Nucleus accumbens (tissue), 56 donors: ENCODE measurements at places on chromosomes 3 and 15.

GRCh38 chr15:96374499-96374898, 44.0 kb downstream of the NR2F2 start:
- no peak for DNase-seq

GRCh38 chr3:14179114-14179465, 473 bp downstream of the LSM3 start:
- no peak for DNase-seq

GRCh38 chr3:132595014-132595413, 2.1 kb upstream of the ACKR4 start:
- DNase-seq: no peak

DNA sequence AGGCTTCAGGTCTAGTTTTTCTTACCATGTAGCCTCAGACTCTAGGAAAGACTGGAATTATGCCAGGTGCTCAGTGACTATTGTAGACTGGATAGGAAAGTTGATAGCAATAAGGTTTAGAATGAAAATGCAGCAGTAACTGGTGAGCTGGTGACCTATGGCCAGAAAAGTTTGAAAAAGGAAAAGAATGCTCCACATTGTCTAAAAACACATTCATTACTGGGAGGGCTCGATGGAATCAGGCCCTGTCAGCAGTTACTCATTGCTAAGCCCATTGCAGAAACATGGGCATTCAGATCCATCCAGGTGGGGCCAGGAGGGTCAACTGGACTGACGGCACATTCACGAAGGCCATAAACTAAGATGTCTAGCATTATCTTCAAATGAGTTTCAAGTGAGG, 8.7 kb upstream of the MBNL1 start:
- no peak for DNase-seq

GRCh38 chr15:101608201-101608600, 44.0 kb downstream of the TM2D3 start:
- no peak for DNase-seq

DNA sequence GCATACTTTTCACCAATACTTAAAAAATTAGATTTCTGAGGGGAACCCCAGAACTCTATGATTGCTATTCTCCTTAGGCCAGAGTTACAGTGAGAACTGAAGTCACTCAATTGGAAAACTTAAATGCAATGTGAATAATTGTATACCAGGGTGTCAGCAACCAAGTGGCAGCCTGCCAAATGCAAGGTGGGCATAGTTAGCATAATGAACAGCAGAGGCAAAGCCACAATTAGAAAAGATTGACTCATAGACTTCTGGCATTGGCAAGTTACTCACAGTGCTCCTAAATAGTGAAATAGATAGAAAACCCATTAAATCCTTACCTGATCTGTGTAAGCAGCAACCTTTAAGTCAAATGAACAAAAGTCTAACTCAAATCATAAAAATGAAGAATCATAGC, 94.9 kb downstream of the BCHE start:
- peak; percentile 54 for DNase-seq

DNA sequence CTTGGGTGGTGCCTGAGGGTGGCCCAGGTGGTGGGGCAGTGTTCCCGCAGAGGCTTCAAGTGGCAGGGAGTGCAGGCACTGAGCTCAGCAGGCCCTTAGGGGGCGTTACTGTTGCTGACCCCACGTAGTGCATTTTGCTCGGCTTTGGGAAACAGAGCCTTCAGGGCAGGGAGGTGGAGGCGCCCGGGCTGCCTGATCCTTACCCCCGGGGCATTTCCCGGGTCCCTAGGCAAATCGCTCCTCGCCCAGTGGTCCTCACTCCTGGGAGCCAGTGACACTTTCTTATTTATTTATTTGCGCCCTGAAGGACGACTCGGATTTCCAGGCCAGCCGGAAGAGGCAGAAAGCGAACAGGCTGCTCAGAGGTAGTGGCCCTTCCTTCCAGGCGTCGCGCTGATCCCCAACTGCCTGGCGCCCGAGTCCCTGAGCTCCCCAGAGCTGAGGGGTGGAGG, 10.1 kb upstream of the FOXB1 start:
- no peak for DNase-seq

GRCh38 chr3:14345496-14346150, 56.8 kb upstream of the SLC6A6 start:
- no peak for DNase-seq

- DNase-seq: no peak
Observed at GRCh38 chr3:38782148-38782547, 33.9 kb downstream of the SCN10A start.

- DNase-seq: no peak
Observed at GRCh38 chr3:178645503-178645902, 109.3 kb downstream of the KCNMB2 start.
